ENCODE measurements at places on chromosomes 3 and 15.

- no peak for DNase-seq
Observed at GRCh38 chr3:68249265-68249664, 594.9 kb upstream of the SUCLG2 start.

DNA sequence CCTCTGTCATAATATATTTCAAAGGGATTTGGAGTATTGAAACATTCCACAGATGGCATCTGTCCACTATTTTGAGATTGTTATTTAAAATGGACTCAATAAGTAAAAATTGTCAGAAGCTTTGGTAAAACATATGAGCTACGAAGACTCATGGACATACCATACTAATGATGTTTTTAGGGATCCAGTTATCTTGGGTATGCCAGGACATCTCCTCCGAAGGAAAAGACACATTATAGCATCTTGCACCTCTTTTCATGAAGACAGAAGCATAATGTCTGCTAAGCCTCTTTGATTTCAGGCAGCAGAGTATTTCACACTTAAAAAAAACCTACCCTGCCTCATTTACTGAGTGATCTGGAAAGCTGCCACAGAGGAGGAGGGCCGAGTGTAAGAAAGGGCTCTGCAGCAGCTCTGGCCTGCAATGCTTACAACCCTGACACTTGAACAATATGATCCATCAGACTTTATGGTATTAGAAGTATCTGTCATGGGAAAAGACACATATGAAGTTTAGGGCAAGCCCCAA is 284.8 kb downstream of the TUSC7 start:
- no peak for DNase-seq

DNA sequence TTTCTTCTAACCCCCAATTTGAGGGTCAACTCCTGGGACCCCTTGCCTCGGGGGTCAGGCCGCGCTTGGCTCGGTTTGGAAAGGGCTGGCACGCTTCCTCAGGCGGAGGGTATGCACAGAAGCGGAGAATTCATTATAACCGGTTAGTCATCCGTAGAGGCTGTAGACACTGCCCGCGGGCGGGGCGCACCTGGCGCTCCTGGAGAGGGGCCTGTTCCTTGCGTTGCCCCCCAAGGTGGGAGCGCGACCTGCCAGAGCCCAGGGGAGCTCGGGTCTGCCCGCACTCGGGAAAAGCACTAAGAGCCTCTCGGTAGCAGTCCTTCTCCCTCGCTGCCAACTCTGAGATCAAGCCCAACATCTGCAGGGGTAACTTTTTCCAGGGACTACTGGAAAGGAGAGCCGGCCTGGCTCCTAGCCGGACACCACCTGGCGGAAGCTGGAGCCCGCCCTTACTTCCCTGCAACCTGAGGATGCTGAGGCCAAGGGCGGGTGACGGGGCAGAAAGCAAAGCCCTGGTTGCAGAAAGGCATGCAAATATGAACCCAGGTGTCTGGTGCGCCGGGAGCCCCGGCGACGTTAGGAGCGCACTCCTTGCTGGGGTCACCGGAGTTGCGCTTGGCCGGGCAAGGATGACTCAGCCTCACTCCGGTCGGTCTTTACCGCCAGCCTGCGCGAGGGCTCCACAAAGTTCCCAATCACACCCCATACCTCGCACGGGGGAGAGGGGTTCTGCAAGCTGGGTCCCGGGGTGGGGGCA is 1.5 kb upstream of the CACNA2D3 start:
- no peak for DNase-seq

DNA sequence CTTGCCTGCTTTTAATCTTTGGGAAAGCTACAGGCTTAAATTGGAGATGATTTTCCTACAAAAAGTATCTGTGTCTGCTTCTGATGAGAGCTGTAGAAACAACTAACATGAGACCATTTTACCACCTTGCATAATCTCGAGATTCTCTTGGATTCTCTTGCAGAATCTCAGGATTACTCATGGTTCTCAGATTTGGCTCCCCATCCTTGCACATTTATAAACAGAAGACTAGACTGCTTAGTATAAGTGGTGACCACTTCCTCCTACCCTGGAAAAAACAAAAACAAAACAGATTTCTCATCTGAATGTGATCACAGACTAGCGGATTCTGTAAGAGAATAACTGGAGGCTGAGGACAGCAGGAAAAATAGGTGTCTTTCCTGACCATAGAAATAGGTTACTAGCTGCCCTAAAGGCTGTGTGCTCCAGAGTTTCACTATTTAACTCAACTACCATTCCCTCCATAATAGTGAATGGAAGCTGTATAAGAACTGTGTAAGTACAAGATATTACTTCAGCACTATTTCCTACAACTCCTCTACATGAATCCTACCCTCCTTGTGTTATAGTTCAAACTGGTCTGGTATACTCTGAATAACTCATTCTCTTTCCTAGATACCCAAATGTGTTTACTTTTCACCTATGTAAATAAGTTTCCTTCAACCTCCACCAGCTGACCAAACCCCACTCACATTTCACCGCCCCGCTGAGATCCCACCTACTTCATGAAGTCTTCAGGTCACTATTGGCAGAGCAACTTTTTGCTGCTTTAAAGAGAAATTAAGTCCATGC is 122.2 kb upstream of the C2CD4B start:
- DNase-seq, result no peak

GRCh38 chr15:90020936-90021507 is 19.9 kb downstream of the ZNF710 start:
- no peak for DNase-seq

GRCh38 chr15:33438396-33438795 is 127.6 kb downstream of the RYR3 start:
- DNase-seq, result peak; percentile 68

GRCh38 chr3:11668243-11669235 is 24.8 kb upstream of the VGLL4 start:
- no peak for DNase-seq

DNA sequence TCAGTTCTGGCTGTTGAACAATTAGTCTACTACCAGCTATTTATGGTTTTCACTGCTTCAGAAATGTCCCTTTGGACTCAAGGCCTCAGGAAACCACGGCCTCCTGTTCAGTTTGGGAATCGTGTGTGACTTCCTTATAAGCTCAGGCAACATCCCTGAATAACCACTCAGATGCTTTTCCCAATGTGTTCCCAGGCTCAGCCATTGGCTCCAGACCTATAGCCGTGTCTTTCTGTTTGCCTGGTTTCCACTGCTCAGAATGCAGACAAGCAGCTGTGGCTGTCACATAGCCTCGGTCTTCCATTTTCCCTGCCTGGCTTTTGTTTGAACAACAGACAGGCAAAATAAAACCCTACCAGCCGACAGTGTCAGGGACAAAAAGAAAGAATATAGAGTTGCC is 63.2 kb upstream of the ATP2B2 start:
- DNase-seq, result no peak

- DNase-seq, result no peak
Observed at GRCh38 chr3:144760831-144761230, 789.2 kb downstream of the DIPK2A start.

GRCh38 chr3:30747771-30748281 is 141.4 kb downstream of the TGFBR2 start:
- DNase-seq, result peak; percentile 89

- DNase-seq, result no peak
Observed at GRCh38 chr3:117399311-117400078, 689.9 kb downstream of the TUSC7 start.

- DNase-seq, result peak; percentile 61
Observed at GRCh38 chr3:57060089-57060821, at the start of gene SPATA12. Gene SPATA12 (plus strand): TSS chr3:57060664. CDS start chr3:57073695, 13,031 bp downstream.

DNA sequence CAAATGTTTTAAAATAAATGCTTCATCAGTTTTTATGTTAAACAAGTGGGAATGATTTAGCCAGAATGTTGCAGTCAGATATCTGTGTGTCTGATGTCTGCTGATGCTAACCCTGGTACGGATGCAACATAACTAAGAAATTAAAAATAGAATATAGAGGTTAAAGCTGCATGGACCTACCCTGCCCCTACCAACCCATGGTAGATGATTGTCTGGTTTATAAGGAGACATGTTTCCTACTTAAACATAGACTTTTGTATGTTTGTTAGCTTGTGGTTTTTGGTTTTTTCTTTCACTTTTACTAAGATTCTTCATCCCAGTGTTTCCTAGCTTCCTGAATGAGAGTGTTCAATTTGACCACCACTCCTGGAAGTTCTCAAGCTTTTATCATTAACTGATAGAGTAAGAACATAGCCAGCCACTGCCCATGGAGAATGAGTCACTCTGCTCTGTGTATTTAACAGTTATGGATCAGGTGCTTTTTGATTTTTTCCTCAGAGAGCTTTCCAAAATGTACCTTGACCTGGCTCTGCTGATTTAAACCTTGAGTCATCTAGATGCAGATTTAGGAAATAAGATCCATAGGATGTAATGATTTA is 70.7 kb upstream of the VEPH1 start:
- no peak for DNase-seq

DNA sequence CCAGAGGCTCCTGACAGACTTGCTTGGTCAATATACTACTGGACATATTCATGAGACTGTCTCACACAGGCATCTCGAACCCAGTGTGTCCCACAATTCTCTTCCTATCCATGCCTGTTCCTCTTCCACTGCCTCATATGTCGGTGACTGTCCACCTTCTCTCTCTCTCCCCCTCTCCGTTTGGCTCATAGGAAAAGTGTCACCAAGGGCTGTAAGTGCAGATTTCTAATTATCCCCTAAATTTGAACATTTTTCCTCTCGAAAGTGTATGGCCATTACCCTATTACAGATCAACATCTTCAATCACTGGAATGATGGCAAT is 22.5 kb upstream of the MUC20 start:
- no peak for DNase-seq

DNA sequence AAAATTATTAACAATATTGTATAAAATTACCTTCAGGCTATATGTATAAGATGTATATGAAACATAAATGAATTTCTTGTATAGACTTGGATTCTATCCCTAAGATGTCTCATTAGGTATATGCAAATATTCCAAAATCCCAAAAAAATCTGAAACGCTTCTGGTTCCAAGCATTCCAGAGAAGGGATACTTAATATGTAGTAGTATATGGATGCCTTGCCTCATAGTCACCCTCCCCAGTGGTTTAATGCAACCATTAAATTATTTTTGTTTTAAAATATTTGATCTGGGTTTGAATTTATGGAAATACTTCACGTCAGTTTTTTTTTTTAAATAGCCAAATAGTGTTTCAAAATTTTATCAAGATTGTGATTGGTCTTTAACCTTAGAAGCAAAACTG is 27.2 kb downstream of the PLCL2 start:
- DNase-seq, result no peak

GRCh38 chr3:13023235-13023970 is 49.8 kb downstream of the IQSEC1 start:
- DNase-seq, result no peak

- DNase-seq, result no peak
Observed at GRCh38 chr3:195696632-195697278, 24.0 kb upstream of the MUC20 start.

GRCh38 chr3:143658861-143659260 is 189.4 kb downstream of the SLC9A9 start:
- no peak for DNase-seq

DNA sequence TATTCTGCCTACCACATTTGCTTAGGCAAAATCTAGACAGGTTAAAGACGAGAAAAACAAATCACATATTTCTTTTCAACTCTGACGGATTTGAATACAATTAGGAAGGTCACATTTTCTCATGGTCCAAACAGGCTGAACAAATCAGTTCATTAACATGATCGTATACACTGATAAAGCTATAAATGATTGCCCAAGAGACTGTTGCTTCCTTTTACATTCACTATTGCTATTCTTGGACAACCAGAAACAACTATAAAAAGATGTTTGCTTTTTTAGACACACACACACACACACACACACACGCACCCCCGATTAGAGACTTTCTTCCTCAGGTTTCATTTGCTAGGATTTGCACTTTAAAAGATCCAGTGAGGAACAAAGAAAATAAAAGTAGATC is 122.3 kb upstream of the BHLHE40 start:
- DNase-seq, result no peak

DNA sequence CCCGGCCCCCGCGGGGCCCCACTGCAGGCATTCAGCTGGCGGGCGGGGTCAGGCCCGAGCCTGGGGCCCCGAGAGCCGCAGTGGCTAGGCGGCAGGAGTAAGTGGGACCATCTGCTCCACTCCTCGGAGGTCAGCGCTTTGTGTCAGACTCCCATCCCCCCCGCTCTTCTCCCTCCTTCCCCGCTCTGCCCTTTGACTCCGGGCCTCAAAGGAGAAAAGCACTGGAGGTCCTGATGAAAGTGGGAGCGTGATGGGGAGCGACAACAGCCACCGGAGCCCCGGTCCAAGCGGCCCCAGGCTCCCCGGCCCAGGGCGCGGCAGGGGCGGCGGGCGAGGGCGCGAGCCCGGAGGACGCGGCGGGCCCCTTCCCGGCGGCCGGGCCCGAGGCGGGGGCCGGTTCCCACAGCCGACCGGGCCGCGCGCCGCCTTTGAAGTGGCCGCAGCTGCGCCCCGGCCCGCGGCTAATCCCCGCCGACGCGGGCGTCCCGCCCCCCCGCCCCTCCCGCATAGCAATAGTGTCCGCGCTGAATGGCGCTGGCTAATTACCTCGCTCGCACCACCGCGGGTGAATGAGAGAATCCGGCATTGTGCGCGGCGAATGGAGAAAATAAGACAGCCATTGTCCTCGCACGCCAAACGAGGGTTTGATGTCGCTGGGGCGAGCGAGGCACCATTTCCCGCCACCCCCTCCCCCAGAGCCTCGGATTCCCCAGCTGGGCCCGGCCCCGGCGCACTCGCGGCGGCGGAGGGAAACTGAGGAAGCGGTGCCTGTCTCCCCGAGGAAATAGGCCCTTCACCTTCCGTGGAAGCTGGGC is 22.4 kb downstream of the IGDCC3 start:
- DNase-seq, result peak; percentile 18

DNA sequence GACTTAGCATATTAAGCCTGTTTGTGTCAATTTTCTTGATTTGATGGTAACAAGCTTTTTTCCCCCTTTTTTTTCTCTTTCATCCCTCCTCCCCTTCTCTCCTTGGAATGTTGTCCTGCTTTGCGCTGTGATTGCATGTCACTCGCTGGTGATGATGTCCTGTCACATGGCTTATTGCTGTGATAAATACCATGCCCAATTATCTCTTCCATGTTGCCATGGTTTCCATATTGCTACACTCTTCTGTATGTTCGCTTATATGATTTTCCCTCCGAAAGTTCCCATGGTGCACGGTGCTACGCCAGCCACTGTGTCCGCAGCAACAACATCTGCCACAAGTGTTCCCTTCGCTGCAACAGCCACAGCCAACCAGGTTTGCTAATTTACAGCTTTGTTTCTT is 187.3 kb downstream of the MBNL1 start:
- DNase-seq, result no peak

DNA sequence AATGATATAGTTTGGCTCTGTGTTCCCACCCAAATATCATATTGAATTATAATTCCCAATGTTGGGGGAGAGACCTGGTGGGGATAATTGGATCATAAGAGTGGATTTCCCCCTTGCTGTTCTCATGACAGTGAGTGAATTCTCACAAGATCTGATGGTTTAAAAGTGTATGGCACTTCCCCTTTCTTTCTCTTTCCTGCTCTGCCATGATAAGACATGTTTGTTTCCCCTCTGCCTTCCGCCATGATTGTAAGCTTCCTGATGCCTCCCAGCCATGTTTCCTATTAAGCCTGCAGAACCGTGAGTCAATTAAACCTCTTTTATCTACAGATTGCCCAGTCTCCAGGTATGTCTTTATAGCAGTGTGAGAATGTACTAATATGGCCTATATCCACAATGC is 126.7 kb upstream of the GMNC start:
- DNase-seq, result peak; percentile 61

Measured in hematopoietic multipotent progenitor cell treated with erythropoietin and hydrocortisone succinate and interleukin-3 and kit ligand, for 4 days (in vitro differentiated cells).